SK-N-SH (cell line): ENCODE measurements at places on chromosomes 6 and 20.
A peak's percentile ranks its signal among the peaks of the same experiment; 100 is the strongest.

DNA sequence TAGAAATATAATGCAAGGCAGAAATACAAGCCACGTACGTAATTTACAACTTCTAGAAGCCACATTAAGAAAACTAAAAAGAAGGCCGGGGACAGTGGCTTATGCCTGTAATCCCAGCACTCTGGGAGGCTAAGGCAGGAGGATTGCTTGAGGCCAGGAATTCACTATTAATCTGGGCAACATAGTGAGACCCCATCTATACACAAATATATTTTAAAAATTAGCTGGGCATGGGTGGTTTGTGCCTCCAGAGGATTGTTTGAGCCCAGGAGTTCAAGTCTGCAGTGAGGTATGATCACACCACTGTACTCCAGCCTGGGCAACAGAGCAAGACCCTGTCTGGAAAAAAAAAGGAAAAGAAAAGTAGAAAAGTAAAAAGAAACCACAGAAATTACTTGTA lies 12.3 kb downstream of the MPC1 start:
- no peak for DNase-seq

- no peak for DNase-seq
Measured at GRCh38 chr6:55496201-55496600, 82.8 kb downstream of the HMGCLL1 start.

GRCh38 chr6:138897031-138897430 lies 91.0 kb downstream of the REPS1 start:
- DNase-seq, result no peak

- DNase-seq, result no peak
Measured at GRCh38 chr20:46046588-46047310, 17.7 kb downstream of the SLC12A5 start.

GRCh38 chr20:63086421-63087235 lies 79.9 kb upstream of the BHLHE23 start:
- no peak for DNase-seq

DNA sequence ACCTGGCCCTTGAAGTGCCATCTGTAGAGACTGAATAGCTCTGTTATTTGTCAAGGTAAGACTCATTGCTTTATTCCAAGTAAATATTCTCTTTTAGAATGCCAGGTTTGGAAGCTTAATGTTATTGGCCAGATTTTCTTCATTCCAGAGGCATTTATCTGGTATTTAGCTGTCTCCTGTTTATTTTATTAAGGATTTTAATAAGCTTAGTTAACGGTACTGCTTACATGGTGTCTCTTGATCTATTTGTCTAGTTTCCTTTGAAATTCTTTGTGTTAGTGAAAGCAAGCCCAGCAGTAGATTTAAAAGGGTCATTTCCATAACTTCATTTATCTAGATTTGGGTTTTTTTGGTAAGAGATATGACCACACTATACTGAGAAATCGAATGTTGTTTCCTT lies 7.7 kb downstream of the RALY start:
- no peak for DNase-seq

DNA sequence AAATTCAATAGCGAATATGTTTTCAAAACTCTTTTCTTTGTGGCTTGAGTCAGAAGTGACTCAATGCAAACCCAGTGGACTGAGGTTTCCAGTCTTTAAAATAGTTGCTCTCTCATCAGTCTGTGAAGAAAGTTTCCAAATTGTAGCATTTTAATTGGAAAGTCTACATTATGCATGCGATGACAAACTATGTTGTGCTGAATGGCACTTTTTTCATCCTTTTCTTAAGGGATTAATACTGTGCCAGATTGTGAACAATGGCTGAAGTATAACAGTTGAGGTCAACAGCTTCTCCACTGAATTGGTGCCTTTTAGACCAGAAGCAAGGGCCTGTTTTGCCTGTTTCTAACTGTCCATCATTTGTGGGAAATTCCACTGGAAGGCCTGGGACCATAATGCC lies 377.1 kb downstream of the BTBD9 start:
- DNase-seq, result no peak

GRCh38 chr6:155228546-155229166 lies 35.2 kb upstream of the CLDN20 start:
- no peak for DNase-seq

DNA sequence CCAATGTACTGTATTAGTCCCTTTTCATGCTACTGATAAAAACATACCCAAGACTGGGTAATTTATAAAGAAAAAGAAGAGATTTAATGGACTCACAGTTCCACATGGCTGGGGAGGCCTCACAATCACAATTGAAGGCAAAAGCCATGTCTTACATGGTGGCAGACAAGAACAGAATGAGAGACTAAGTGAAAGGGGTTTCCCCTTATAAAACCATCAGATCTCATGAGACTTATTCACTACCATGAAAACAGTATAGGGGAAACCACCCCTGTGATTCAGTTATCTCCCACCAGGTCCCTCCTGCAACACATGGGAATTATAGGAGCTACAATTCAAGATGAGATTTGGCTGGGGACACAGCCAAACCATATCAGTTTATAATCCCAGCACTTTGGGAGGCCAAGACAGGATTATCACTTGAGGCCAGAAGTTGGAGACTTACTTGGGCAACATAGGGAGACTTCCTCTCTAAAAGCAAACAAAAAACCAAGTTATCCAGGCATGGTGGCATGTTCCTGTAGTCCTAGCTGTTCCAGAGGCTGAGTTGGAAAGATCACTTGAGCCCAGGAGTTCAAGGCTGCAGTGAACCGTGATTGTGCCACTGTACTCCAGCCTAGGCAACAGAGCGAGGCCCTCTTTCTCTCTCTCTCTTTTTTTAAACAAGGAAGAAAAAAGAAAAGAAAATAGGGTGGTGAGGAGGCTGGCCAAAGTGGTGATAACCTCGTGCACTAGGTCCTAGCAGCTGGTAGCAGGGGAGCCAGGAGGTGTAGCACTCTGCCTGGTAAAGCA lies 22.9 kb upstream of the DDR1 start:
- no peak for DNase-seq

- no peak for DNase-seq
Measured at GRCh38 chr6:122114717-122115116, 284.7 kb upstream of the HSF2 start.

DNA sequence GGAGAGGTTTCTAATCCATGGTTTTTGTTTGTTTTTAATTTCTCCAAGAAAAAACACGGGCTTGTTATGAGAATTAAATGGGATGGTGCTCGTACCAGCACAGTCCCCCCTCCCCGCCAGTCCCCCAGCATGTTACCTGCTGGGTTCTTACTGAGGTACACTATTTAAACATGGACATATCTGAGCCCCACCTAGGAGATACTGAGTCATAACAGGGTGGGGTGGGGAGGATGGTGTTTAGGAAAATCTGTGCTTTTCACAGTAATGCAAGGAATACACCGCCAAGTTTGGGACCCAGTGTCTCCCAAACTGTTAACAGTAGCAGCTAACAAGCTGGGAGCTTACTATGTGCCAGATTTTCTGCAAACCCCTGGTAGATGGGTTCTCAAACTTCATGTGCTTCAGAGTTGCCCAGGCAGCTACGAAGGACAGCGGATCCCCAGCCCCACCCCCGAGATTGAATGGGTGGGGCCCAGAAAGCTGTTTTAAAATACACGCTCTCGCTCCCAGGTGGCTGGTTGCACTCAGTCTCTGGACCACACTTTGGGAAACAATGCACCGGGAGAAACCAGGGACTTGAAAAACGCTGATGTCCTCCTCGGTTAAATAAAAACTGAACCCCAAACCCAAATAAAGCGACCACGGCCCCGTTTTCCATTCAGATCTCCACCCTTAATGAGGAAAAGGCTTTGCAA lies 995 bp downstream of the ZFP64 start:
- peak; percentile 68 for DNase-seq

DNA sequence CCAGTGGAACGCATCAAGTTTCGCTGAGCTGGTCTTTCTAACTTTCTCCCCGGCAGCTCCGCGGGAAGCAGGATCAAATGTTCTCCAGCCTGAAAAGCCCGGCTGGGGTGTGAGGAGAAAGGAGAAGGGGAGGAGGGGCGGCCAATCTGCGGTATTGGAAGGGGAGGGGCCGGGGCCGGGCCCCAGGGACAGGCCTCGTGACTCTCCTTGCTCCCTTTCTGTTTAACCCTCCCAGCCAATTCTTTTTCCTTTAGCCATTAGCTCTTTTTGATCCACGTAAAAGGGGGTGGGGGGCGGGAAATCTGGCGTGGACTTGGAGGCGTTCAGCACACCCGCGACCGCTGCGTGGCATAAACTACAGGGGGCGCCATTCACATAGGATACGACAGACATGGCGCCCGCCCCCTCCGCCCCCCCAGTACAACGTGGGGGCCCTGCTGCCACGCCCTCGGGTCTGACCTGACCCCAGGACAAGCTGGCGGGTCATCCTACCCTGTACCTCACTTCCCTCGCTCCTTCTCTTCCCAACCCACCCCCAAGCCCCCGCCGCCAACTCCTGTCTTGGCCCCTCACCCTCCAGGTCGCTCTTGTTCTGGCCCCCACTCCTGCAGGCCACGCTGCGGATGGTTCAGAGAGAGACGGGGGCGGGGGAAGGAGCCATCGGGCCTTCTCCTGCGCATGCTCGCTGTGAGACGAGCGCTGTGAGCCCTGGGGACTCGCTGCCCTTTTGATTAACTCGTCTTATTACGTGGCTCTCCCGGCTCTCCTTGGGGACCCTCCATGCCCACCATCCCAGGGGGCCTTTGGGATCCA lies 7.8 kb upstream of the MDGA1 start:
- peak; percentile 86 for DNase-seq

DNA sequence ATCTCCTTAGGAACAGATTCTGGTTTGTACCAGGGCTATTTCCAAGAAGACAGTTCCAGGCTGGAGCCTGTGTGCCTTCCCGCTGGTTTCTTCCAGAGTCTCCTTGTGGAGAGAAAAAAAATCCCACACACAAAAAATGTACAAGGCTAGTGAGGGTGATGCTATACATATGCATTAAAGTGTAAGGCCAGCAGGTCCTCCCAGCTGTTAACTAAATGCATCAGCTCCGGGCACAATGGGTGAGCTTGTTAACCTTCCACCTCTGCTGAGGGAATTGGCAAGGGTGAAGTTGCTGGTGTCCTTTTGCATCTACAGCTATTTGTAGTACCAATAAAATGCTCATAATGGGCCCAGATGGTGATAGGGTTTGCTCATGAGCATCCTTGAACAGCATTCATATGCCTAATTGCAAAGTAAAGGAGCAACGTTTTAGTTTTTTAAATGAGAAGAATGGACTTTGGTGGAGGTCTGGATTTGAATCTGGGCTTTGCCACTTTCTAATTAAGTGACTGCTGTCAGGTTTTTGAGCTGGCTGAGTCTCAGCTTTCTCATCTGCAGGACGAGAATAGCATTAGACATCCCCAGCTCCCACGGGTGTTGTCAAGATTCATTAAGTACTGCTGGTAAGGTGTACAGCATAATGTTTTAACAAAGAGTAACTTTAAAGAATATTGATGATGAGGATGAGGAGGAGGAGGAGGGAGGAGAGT lies 361.8 kb downstream of the QKI start:
- DNase-seq, result no peak

GRCh38 chr20:13013411-13013810 lies 4.6 kb downstream of the SPTLC3 start:
- DNase-seq, result no peak

GRCh38 chr6:54020334-54020733 lies 90.9 kb upstream of the MLIP start:
- DNase-seq, result no peak

- DNase-seq, result no peak
Measured at GRCh38 chr6:45965007-45965406, 50.7 kb downstream of the CLIC5 start.

GRCh38 chr6:91678679-91679446 lies 1092.0 kb upstream of the MAP3K7 start:
- DNase-seq, result no peak

DNA sequence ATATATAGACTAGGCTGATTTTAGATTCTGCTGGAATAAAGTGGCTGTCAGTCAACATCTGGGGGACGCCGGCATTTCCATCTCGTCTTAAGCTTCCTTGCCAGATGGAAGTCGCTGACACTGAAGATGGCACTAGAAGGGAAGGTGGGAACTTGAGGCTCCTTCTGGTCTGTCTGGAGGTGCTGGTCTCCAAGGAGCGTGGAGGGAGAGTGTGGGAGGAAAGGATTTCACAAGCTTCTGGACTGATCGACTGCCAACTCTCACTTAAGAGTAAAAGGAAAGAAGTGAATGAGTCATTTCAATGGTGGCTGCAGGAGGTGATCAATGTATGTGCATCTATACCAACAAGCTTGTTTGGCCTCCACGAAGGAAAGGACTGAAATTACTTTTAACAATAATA lies 40.4 kb downstream of the DUSP22 start:
- DNase-seq, result no peak

DNA sequence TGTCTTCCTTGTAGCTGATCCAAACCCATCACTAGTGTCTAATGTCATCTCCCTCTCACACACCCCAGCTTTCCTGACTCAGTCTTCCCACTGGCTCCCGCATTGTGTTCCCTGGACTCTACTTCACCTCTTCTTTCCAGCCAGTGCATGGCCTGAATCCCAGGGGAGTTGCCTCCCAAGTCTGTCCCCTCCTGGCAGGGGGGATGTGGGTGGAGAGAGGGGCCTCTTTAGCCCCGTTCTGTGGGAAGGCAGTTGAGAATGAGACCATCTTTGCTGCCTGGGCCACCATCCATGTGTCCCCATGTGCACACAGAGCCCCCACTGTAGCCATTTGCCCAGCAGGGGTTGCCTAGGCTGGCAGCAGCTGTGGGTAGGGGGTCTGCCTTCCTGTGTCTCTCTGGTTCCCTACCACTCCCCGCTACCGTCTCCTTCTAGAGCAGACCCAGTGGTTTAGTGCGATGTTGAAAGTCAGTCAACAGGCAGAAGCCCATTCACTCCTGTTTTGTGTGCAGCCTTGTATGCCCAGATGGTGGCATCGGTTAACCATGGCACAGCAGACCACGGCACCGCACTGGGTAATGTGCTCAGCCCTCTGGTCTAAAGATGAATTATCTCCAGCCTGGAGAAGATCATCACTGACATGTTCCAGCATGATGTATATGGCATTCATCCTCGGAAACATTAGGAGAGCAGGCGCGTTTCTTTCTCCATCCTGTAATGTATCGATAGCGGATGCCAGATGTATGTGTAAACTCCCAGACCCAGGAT lies 178.8 kb upstream of the SNX9 start:
- peak; percentile 75 for DNase-seq

DNA sequence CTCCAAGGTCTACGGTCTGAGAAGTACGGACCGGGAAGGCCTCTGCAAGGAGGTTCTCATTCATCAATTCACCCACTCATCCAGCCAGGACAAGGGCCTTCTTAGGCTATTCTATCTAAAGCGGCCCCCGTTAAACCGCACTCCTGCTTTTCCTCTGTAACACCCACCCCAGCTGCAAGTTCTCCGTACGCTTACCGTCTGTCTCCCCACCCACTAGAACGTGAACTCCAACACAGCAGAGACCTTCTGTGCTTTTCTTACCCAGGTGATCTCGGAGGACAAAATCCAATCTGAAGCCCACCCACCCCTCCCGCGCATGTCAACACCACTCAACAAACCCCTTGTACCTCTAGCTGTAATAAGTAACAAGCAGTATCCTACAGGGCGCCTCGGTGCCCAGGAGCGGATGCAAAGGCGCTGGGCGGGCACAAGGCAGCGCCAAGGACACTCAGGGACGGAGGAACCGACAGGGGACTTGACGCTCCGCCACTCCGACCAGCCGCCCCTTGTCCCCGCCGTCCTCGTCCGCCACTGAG lies 351 bp downstream of the AURKA start:
- DNase-seq, result no peak

GRCh38 chr6:96940322-96940721 lies 15.8 kb downstream of the KLHL32 start:
- DNase-seq, result no peak
